ENCODE measurements at places on chromosomes 16 and 17.

- no peak for DNase-seq
These were observed 4.1 kb downstream of the TMEM208 start for GRCh38 chr16:67230809-67231660.

DNA sequence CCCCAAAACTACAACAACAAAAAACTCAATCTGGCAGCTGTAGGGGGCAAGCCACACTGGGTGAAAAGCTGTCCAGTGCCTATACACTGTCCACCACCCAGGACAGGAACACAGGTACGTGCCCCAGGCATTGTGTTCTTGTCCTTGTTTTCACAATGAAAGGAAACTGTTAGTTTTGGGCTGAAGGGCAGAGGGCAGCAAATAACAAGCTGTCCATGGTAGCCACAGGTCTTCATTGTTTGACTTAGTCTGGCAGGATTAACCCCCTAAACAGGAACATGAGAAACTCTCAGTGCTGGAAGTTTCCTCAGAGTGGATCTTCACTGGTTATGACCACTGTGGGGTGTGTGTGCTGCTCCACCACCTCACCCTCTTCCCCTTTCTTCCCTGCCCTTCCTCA lies 224.6 kb upstream of the N4BP1 start:
- DNase-seq = no peak

DNA sequence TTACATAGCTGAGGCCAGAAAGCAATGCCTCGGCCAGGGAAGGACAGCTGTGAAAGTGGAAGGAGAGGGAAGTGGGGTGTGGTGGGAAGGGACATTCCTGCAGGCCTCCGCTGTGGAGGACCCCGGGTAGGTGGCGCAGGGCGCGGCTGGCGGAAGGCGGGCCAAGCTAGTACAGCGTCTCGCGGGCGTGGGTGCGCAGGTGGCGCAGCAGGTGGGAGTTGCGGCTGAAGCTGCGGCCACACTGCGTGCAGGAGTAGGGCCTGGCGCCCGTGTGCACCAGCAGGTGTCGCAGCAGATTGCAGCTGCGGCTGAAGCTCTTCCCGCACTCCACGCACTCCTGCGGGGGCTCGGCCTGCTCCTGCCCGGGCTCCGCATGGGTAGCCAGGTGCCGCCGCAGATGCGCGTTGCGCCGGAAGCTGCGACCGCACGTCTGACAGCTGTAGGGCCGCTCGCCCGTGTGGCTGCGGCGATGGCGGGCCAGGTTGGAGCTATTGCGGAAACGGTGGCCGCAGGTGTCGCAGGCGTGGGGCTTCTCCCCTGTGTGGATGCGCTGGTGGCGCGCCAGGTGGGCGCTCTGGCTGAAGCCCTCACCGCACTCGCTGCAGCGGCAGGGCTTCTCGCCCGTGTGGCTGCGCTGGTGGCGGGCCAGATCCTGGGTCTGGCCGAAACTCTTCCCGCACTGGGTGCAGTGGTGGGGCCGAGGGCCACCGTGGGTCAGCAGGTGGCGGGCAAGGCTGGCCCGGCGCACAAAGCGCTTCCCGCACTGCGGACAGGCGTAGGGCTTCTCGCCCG lies 10.0 kb downstream of the ZSCAN10 start:
- DNase-seq = no peak

- no peak for DNase-seq
These were observed 8.2 kb downstream of the MYH3 start for GRCh38 chr17:10648956-10649355.

DNA sequence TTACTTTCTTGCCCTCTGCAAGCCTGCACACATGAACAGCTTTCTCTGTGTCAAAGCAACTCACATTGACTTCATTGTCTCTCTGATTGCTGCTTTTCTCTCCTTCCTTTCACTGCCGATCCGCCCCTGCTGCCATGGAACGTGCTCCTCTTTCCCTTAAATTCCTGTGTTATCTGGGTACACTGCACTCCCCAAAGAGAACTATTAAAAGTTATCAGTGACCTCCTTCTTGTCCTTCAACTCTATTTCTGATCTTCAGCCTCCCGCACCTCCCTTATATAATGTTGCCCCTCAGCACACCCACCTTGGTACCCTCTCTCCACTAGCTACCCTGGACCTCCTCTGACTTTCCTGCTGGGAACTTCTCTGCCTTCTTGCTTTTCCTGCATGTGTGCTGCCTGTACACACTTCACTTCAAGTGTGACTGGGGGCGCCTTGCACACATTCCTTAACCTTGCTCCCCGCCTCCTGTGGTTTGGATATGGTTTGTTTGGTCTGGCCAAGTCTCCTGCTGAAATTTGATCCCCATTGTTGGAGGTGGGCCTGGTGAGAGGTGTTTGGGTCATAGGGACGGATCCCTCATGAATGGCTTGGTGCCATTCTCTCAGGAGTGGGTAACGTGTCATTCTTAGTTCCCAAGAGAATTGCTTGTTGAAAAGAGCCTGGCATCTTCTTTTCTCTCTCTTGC lies 26.7 kb upstream of the PMP22 start:
- DNase-seq = no peak

DNA sequence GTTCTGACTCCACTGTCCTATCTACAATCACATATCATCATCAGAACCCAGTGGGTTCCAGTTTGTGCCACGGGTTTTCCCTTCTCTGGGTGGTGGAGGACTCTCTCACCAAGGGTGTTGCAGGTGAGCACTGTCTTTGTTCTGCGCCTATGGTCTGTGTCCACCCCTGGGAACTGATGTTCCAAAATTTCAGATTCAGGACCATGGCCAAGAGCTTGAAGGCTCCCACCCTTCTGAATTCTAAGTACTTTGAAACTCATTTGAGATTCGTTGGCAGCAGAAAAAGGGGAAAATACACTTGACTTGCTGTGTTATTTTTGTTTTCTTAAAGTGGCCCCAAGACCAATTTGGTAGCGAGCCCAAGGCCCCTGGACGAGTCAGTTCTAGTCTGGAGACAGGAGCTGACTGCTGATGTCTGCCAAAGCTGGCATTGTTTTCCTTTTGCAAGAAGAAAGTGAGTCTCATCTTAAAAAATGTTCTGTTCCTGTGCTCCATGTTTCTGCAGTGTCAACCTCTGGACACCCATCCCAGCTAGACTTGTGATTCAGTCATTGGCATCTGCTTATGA lies 310.9 kb downstream of the HAPSTR1 start:
- DNase-seq = no peak

DNA sequence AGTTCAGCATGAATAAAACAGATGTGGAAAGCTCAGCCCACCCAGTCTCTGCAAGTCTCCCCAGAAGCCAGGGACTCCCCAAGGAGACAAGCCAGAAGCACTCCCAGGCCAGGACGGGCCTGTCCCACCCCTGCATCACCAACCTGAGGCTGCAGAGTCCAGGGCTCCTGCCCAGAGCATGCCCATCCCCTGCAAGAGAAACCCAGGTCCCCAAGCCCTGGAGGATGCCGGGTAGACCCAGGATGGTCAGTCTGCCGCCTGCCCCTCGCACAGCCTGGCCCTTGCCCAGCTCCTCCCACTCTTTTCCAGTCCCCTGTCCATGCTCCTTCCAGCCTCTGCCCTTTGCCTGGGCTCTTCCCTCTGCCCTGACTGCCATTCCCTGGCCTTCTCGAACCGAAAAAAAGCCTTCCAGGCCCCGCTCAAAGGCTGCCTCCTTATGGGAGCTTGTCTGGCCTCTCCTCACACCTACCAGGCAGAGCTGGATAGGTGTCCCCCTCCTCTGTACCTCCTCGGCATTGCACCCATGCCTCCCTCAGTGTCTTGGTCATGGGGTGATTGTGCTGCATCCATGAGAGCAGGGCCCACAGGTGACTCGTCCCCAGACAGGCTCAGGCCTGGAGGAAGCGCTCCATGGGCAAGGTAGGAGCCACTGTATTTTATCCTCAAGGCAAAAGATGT lies 44.8 kb downstream of the BEAN1 start:
- DNase-seq = no peak

GRCh38 chr16:55039931-55040330 lies 109.3 kb downstream of the IRX5 start:
- no peak for DNase-seq

- no peak for DNase-seq
These were observed 35.4 kb downstream of the CDRT15 start for GRCh38 chr17:14201021-14201987.

DNA sequence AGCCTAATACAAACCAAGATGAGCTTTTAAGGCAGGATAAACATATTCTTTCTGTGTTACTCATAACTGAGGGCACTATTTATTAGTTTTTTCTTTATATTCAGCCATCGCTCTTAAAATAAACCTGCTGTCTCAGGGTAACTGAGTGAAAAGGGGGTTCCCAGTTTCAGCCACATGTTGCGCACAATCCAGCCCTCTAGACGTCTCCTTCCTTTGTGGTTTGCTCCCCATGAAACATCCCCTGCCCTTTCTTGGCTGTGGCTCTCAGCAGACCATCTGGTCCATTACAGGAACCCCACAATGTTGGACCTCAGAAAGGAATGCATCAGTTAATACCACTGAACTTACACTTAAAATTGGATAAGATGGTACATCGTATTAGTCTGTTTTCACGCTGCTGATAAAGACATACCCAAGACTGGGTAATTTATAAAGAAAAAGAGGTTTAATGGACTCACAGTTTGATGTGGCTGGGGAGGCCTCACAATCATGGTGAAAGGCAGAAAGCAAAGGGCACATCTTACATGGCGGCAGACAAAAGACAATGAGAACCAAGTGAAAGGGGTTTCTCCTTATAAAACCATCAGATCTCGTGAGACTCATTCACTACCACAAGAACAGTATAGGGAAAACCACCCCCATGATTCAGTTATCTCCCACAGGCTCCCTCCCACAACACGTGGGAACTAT lies 12.6 kb upstream of the IL21R start:
- no peak for DNase-seq

DNA sequence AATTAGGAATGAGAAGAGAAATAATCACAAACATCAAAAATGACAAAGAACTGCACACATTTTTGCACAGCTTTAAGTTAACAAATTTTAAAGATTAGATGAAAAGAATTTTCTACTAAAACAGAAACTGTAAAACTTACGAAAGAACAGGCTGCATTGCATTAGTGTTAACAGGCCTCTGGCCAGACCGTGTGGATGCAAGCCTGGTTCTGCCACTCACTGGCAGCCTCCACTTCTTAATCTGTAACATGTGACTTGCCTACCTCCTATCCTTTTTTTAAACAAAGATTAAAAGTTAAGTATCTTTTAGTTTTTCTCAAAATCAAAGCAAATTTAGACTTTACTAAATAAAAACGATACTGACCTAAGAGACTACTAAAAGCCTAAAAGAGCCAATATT lies 37.5 kb downstream of the CREBBP start:
- no peak for DNase-seq

All from muscle of arm (tissue), 14 donors.